ENCODE measurements at places on chromosomes 11 and 22.

DNA sequence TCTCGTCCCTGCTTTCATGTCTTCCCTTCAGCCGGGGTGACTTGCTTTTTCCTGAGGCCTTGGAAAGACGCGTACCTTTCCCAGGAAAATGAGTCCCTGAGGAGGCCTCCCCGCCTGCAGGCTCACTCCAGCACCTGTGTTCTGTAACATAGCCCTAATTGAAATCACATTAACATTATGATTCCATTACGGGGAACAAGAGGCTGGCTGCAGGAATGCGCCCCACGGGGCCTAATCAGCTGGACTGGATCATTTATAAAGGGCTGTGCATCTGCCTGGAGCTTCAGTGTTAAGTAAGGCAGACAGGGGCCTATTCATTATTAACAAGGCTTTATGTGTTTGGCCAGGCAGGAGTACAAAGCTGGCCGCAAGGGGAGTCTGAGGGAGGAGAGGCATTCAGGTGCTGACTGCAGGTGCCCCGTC is 41.9 kb upstream of the TSPAN18 start:
- no peak for DNase-seq

DNA sequence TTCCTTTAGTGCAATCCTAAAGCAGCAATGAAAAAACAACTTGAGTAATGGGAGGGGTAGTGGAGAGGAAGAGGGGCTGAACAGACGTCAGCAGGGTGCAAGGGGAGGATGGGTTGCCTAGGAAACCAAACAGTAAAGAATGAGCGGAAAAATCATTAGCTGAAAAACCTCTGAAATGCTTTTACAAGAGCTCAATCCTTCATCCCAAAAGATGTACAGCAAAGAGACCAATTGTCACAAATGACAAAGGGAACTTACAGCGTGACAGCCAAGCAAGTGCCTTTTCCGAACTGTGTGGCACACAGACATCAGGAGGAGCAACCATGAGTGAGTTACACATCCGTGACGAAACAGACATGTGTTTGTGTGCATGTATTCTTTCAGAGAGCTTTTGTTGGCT is 104.6 kb downstream of the SIK3 start:
- no peak for DNase-seq

DNA sequence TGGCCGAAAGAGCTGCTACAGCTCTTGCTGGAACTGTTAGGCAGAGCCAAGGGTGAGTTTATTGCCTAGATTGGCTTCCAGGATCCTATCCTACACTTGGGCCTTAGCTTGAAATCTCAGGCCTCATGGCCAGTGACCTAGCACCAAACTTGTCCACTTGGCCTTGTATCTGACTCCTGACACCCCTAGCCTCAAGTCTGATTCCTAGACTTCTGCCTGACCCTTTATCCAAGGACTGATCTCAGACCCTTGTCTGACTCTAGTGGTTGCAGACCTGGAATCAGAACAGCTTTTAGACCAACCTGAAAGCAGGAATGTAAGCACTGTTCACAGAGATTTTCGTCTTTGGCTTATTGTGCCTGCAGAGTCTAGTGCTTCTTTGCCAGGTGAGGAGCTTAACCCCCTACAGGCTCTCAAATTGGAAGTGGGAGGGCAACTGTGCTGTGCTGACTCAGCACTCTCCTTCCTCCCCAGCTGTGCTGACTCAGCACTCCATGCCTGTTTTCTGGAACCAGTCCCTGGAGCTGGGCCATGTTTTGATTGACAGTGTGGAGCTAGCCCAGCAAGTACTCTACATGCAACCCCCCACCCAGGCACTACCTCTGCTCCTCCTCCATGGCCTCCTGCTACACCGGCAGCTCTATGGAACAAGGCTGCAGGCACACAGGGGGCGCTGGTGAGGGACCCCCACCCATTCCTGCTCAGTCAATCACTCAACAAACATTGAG is 35.1 kb downstream of the RRP8 start:
- peak; percentile 56 for DNase-seq

GRCh38 chr22:32589007-32589406 is 114.4 kb downstream of the FBXO7 start:
- DNase-seq, result no peak

GRCh38 chr11:22567759-22568158 is 57.9 kb downstream of the FANCF start:
- no peak for DNase-seq

DNA sequence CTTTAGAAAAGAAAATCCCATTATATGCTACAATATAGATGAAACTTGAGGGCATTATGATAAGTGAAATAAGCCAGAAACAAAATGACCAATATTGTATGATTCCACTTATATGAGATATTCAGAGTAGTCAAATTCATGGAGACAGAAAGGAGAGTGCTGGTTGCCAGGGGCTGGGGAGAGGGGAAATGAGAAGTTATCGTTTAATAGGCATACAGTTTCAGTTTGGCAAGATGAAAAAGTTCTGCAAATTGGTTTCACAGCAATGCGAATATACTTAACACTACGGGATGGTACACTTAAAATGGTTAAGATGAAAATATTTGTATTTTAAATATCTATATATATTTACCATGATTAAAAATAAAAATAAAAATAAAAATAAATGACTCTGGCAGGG is 31.1 kb upstream of the RDX start:
- DNase-seq, result no peak

DNA sequence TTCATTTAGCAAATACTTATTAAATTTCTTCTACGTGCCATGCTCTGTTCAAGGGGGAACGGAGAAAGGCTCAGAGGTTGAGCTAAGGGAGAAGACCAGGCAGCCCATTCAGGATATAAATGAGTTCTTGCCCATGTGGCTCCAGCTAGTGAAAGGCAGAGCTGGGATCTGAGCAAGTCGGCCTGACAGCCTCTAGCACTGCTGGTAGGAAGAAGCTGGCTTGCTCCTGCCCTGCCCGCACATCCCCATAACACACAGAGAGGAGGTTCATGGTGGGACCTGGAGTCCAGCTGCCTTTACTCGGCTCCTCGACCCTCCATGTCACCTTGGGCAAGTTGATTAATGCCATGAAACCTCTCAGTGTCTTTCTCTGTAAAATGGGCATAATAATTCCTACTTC is 2.0 kb downstream of the SLC15A3 start:
- no peak for DNase-seq

GRCh38 chr11:93861808-93862207 is 11.4 kb upstream of the VSTM5 start:
- no peak for DNase-seq

- DNase-seq, result no peak
These were observed 8.8 kb downstream of the CD5 start for GRCh38 chr11:61111050-61111435.

DNA sequence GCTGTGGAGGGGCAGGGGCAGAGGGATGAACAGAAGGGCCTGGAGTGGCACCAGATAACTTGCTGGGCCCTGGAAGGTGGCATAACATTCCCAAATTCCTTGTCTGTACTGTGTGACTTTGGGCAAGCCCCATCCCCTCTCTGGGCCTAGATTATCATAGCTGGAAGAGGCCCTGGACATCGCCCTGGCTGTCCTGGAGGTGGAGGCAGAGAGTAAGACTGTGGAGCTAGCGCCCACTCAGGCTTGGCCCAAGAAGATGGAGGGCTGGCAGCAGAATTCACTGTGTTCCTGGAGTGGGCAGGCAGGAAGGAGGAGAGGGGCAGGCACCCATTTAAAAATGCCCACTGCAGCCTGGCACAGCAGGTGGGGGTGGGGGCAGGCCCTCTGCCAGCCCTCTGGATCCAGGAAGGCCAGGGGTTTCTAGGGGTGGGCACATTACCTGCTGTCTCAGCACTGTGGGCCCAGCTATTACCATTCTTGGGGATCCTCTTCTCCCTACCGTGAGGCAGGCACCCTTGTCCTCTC is 22.6 kb downstream of the ARHGEF17 start:
- DNase-seq, result no peak

DNA sequence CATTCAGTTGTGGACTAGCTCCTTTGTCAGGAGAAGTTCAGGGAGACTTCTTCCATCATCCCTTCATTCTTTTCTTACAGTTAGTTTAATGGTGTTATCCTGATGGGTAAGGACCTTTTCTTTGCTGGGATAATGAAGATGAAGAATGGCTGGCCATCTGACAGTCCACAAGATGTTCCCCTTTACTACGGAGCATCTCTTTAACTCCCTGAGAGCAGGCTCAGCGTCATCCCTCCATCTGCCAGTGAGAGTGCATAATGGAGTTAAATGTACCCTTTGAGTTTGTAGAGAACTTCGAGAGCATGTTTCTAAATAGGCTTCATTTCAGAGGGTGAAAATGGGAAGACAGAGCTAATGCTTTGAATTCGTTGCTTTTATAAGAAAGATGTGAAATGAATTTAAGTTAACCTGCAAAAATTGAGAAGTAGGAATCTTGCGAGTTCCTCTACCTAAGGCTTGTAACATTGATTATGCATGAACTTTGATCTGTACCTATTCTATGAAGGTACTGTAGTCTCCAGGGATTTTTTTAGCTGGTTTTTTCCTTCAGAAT is 1.7 kb downstream of the EP300 start:
- DNase-seq, result no peak

- peak; percentile 75 for DNase-seq
These were observed 26.5 kb downstream of the ABTB2 start for GRCh38 chr11:34331329-34331728.

DNA sequence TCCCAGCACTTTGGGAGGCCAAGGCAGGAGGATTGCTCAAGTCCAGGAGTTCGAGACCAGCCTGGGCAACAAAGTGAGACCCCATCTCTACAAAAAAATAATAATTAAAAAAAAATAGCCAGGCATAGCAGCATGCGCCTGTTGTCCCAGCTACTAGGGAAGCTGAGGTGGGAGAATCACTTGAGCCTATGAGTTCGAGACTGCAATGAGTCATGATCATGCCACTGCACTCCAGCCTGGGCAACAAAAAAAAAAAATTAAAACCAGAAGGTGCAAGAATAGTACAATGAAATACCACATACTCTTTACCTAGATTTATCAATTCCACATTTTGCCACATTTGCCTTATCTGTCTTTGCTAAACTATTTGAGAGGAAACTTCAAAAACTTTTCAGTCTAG is 8.2 kb downstream of the DPF2 start:
- DNase-seq, result no peak

GRCh38 chr11:85028329-85029101 is 598.6 kb downstream of the DLG2 start:
- DNase-seq, result no peak

Data from HFF-Myc (cell line).